Body of pancreas (tissue), 4 donors: ENCODE measurements at places on chromosomes 3 and 15. TPM values are rescaled to one million over a fixed set of nuclear protein-coding genes. Genes with fewer than 3 reads are reported as not detected.

CELF6 gene
- 7.9 TPM for total RNA-seq

JMJD7 gene
- 2.0 TPM for total RNA-seq

PLCL2 gene
- 25.7 TPM for total RNA-seq

BHLHE40 gene
- 28.5 TPM for total RNA-seq

GPR87 gene
- not detected for total RNA-seq

- DNase-seq: no peak
- H3K4me1 ChIP-seq: no peaks in the 10 kb centered on the region
- no peaks in the 10 kb centered on the region for H3K27me3 ChIP-seq
- H3K4me3 ChIP-seq: no peak overlapping the region
- H3K27ac ChIP-seq: no peak overlapping the region
Measured at GRCh38 chr3:27746838-27747237, 24.7 kb upstream of the EOMES start.

GRCh38 chr15:49964061-49964460 is 155.0 kb downstream of the ATP8B4 start:
- DNase-seq: no peak
- H3K36me3 ChIP-seq: no peaks in the 10 kb centered on the region
- H3K4me1 ChIP-seq: no peaks in the 10 kb centered on the region
- H3K27me3 ChIP-seq: no peaks in the 10 kb centered on the region

- H3K27me3 ChIP-seq: no peaks in the 10 kb centered on the region
- H3K27ac ChIP-seq: no peak overlapping the region
- no peaks in the 10 kb centered on the region for H3K4me1 ChIP-seq
- no peaks in the 10 kb centered on the region for H3K36me3 ChIP-seq
- no peak overlapping the region for H3K4me3 ChIP-seq
- no peak for DNase-seq
Measured at GRCh38 chr3:117927825-117928224, 1106.8 kb downstream of the IGSF11 start.

DNA sequence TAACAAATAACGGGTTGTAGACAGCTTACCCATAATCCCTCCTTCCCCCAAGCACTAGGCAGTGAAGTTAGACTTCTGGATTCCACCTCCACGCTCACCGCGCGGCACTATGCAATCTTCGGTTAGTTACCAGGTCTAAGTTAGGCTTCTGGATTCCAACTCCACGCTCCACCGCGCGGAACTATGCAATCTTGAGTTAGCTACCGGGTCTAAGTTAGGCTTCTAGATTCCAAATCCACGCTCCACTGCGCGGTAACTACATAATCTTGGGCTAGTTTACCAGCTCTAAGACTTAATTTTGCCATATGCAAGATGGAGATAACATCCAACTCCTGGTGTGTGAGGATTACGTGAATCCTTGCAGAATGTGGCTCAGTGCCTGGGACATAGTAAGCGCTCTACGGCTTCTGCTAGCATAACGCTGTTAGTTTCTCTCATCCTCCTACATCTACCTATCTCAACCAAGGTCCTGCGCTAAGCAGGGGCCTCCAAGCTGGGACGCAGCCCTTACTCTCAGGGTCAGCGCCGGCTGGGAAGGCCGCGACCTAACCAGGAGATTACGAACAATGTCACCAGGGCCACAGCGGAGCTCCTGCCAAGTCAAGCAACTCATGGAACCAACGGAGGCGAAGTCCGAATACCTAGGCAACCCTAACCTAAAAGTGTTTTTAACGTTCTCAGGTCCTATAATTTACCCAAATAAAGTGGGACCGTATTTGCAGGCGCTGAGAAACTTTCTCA is 497 bp upstream of the RPLP1 start:
- H3K4me3 ChIP-seq: peak overlapping the region; percentile 97
- H3K27me3 ChIP-seq: no peaks in the 10 kb centered on the region
- no peak for DNase-seq
- no peaks in the 10 kb centered on the region for H3K36me3 ChIP-seq
- peak overlapping the region; percentile 80 for H3K27ac ChIP-seq
- peaks cover 30% of the 10 kb centered on the region for H3K4me1 ChIP-seq

DNA sequence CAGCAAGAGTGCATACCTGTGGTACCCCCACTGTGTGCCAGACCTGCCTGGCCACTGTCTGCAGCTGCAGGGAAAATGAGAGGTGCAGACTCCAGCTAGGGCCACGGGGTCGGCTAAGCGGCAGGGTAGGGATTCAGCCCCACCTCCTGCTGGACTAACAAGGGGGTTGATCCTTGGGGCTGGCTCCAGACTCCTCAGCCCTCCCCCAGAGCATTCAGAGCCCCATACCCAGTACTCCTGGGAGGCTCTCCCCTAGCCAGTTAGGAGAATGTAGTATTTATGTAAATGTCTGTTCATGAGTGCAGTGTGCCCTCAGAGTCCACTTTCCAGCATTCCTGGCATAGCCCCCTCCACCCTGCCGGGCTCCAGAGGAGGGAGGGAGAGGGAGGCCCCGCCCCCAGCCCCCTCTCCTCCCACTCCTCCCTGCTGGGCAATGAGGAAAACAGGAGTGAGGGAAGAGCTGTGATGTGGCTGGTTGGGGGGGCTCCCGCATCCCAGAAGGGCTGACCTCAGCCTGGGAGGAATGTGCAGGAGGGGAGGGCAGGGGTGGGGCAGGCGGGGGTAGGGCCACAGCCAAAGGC is 4.5 kb upstream of the SEMA3B start:
- no peaks in the 10 kb centered on the region for H3K27me3 ChIP-seq
- peaks cover 78% of the 10 kb centered on the region for H3K4me1 ChIP-seq
- H3K36me3 ChIP-seq: no peaks in the 10 kb centered on the region
- H3K4me3 ChIP-seq: no peak overlapping the region
- peak; percentile 85 for DNase-seq
- H3K27ac ChIP-seq: peak overlapping the region; percentile 97

- H3K27me3 ChIP-seq: no peaks in the 10 kb centered on the region
- H3K27ac ChIP-seq: no peak overlapping the region
- no peak for DNase-seq
- H3K36me3 ChIP-seq: no peaks in the 10 kb centered on the region
- no peaks in the 10 kb centered on the region for H3K4me1 ChIP-seq
Measured at GRCh38 chr3:108175352-108175751, 46.9 kb downstream of the IFT57 start.

DNA sequence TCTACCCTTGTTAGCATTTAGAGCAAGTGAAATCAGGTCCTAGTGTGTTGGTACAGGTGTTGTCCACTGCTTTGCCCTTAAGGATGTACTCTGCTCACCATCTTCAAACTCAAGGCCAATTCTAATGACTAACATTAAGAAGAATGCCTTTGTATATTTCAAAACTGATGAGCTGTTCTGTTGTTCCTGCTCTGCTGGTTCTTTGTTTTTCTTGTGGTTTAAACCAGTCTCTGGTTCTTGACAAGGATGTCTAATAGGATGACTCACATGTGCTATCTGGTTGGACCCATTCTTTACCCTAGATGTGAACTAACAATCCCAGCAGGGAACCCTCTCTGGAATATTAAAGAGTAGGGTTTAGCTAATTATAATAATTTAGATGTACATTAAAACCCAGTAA is 17.3 kb downstream of the ABHD5 start:
- H3K27ac ChIP-seq: no peak overlapping the region
- peaks cover 20% of the 10 kb centered on the region for H3K36me3 ChIP-seq
- peaks cover 11% of the 10 kb centered on the region for H3K4me1 ChIP-seq
- no peak overlapping the region for H3K4me3 ChIP-seq
- no peak for DNase-seq

DNA sequence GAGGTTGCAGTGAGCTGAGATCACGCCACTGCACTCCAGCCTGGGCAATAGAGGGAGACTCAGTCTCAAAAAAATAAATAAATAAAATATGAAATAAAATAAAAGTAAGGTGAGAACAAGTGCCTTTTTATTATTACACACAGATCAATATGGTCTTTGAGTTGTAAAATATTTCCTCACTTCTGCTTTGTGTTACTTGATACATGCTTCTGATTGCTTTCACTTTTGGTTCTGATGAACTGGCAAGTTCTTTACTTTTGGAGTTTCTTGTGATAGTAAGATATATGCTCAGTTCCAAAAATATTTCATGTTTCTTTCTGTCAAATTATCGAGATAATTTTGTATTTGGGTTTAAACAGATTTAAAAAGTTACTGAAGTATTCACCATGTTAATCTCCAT is 16.6 kb upstream of the GYG1 start:
- H3K4me3 ChIP-seq: no peak overlapping the region
- no peak overlapping the region for H3K27ac ChIP-seq
- no peak for DNase-seq
- no peaks in the 10 kb centered on the region for H3K27me3 ChIP-seq

DNA sequence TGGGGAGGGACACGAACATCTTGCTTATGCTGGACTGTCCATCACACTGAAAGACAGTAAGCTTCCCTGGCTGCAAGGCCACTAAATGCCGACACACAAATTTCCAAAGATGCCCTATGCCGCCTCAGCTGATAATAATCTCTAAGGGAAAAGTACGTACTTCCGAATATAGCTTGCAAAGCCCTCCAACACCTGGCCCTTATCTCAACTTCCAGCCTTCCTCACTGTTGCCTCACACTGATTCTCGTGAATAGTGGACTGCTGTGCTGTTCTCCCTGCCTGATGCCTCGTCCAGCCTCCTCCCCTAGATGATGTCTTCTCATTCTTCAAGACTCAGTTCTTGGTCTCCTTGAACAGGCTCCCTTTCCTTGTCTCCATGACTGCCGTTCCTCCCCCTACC is 72.3 kb downstream of the CD47 start:
- DNase-seq: no peak
- no peaks in the 10 kb centered on the region for H3K27me3 ChIP-seq
- no peak overlapping the region for H3K27ac ChIP-seq
- H3K4me1 ChIP-seq: no peaks in the 10 kb centered on the region

DNA sequence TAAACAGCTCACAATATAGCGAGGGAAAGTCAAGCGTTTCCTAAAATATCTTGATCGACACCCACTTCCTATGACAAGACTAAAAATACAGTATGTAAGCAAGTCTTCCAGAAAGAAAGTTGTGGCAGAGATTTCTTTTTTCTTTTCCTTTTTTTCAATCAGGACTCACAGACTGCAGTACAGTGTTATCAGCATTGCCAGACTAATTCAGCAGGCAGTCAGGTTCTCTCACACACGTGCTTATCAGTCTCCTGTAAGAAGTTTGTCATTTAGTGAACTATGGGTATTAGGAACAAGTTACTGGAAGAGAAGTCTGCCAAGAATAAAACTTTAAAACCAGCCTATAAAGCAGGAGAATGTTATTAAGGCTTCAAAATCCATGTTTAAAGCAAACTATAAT is 32.8 kb upstream of the ZNF385D start:
- H3K27me3 ChIP-seq: no peaks in the 10 kb centered on the region
- H3K27ac ChIP-seq: no peak overlapping the region
- no peaks in the 10 kb centered on the region for H3K4me1 ChIP-seq
- H3K4me3 ChIP-seq: no peak overlapping the region

DNA sequence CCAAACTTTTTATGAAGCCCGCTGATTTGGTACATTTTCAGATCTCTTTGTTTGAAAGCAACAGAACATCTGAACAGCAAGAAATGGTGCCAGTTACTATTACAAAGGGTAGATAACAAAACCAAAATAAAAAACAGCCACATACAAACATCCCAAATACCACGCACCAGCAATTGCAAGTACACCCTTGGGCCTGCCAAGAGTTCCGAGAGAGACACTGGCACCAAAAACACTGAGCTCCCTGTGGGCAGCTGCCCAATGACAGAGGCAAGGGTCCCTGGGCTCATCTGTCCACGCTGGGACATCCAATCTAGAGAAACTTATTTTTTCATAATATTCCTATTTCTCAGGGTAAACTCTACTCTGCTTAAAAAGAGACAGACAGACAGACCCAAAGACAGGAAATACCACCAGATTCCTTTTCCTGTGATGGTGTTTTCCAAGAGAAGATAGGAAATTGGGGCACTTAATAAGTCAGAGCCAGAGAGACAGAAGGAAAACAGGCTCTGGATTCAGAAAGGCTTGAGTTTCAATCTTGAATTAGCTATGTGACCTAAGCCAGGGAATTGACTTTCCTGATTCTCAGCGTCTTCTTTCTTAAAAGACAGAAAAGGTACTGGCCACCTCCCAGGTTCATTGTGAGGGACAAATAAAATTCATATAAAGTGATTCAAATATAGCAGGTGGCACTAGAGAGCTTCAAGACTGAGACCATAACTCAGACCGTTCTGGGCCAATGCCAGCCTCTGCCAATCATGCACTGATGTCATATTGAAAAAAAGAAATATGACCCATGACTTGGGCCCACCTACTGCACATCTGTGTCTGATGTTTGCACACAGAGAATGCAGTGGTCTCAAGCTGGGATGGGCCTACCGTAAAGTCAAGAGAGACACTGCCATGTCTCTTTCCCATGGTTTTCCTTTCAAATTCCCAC is 61.3 kb downstream of the FOXP1 start:
- no peak overlapping the region for H3K4me3 ChIP-seq
- no peaks in the 10 kb centered on the region for H3K36me3 ChIP-seq
- no peaks in the 10 kb centered on the region for H3K27me3 ChIP-seq
- peak; percentile 19 for DNase-seq
- no peaks in the 10 kb centered on the region for H3K4me1 ChIP-seq
- H3K27ac ChIP-seq: no peak overlapping the region

- no peak for DNase-seq
- no peaks in the 10 kb centered on the region for H3K4me1 ChIP-seq
- no peak overlapping the region for H3K4me3 ChIP-seq
- H3K36me3 ChIP-seq: no peaks in the 10 kb centered on the region
- H3K27me3 ChIP-seq: no peaks in the 10 kb centered on the region
Measured at GRCh38 chr15:31456354-31457060, 129.9 kb downstream of the KLF13 start.

DNA sequence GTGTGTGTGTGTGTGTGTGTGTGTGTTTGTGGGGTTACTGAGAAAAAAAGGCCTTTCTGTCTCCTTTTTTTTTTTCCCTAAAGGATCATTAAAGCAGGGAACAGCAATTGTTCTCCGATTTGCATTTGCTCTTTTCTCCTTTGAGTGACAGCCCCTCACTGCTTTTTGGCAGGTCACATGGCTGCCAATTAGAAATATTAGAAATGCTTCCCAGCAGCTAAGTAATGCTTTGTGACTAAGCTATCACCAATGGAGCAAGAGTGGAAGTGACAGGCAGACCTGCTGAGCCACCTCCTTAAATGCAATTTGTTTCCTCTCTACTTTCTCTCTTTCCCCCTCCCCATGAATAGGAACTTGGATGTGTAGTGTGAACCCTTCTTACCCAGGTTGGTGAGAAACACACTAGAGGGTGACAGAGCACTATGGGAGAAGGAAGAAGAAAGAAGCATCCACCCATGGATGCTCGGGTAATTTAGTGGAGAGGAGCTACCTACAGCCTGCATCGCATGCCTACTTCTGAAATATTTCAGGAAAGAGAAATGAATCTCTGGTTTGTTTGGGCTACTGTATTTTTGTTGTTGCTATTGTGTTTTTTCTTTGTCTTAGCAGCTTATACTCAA is 165.2 kb upstream of the PDZRN3 start:
- DNase-seq: no peak
- no peaks in the 10 kb centered on the region for H3K27me3 ChIP-seq
- H3K4me1 ChIP-seq: no peaks in the 10 kb centered on the region

- DNase-seq: no peak
- H3K4me1 ChIP-seq: no peaks in the 10 kb centered on the region
- no peak overlapping the region for H3K4me3 ChIP-seq
- H3K36me3 ChIP-seq: no peaks in the 10 kb centered on the region
- no peaks in the 10 kb centered on the region for H3K27me3 ChIP-seq
- no peak overlapping the region for H3K27ac ChIP-seq
Measured at GRCh38 chr3:80983753-80984152, 777.7 kb downstream of the GBE1 start.
